RPMI7951 (cell line): ENCODE measurements at places on chromosomes 7 and 10. TPM values are rescaled to one million over a fixed set of nuclear protein-coding genes. Genes with fewer than 3 reads are reported as not detected.

Gene CRHR2
- total RNA-seq, result not detected in 2 replicates

Gene ZNF488
- total RNA-seq, result 0.10 and 0.12 TPM in 2 replicates

Gene PRKAR2B
- total RNA-seq, result 3.3 and 3.7 TPM in 2 replicates

Gene A1CF
- not detected in 2 replicates for total RNA-seq

Gene SNX10
- total RNA-seq, result 19.9 and 31.1 TPM in 2 replicates

Gene FOXP2
- total RNA-seq, result 0.10 TPM in 1 of 2 replicates, not detected in the other

Gene ACBD7
- total RNA-seq, result 6.7 and 7.9 TPM in 2 replicates

Gene AMPH
- total RNA-seq, result 1.4 and 1.7 TPM in 2 replicates

Gene CEP55
- total RNA-seq, result 102 and 132 TPM in 2 replicates

Gene AP5Z1
- 15.7 and 16.3 TPM in 2 replicates for total RNA-seq

Gene HMX2
- 0.10 TPM in 1 of 2 replicates, not detected in the other for total RNA-seq

Gene GBX1
- not detected in 2 replicates for total RNA-seq

Gene PRLHR
- total RNA-seq, result not detected in 2 replicates

Gene RFC2
- total RNA-seq, result 68.5 and 75.1 TPM in 2 replicates

Gene PDE6C
- not detected in 2 replicates for total RNA-seq

Gene VWA2
- total RNA-seq, result not detected in 2 replicates

Gene PTPRZ1
- total RNA-seq, result 4.6 and 10.0 TPM in 2 replicates

Gene CFAP69
- 2.1 and 4.2 TPM in 2 replicates for total RNA-seq

Gene GNAI1
- 2.8 and 5.0 TPM in 2 replicates for total RNA-seq

Gene SMO
- total RNA-seq, result 0.24 and 0.29 TPM in 2 replicates

Gene HPSE2
- total RNA-seq, result 0.59 TPM in 1 of 2 replicates, not detected in the other

Gene EFCAB10
- total RNA-seq, result not detected in 2 replicates

Gene IDI1
- 118 and 163 TPM in 2 replicates for total RNA-seq

Gene GPR26
- under 0.01 TPM in 2 replicates for total RNA-seq

Gene WDFY4
- not detected in 2 replicates for total RNA-seq

Gene BHLHA15
- total RNA-seq, result 0.36 TPM in 1 of 2 replicates, not detected in the other

Gene OR2A42
- total RNA-seq, result 0.12 TPM in 1 of 2 replicates, not detected in the other

Gene AKR1D1
- total RNA-seq, result not detected in 2 replicates

Gene POU6F2
- total RNA-seq, result not detected in 2 replicates

Gene AOAH
- total RNA-seq, result not detected in 2 replicates

Gene FLNC
- total RNA-seq, result 6.7 and 11.2 TPM in 2 replicates

Gene AZGP1
- 2.1 and 2.2 TPM in 2 replicates for total RNA-seq

Gene VPS37D
- 2.0 and 2.1 TPM in 2 replicates for total RNA-seq

Gene IDI2
- total RNA-seq, result not detected in 2 replicates

Gene LRRC17
- 48.8 and 54.3 TPM in 2 replicates for total RNA-seq

Gene SPOCK2
- 0.10 and 0.72 TPM in 2 replicates for total RNA-seq

Gene CALCR
- total RNA-seq, result not detected in 2 replicates

Gene GHRHR
- total RNA-seq, result not detected in 2 replicates

Gene IFIT1B
- not detected in 2 replicates for total RNA-seq

Gene CALHM1
- not detected in 2 replicates for total RNA-seq

Gene LBX1
- not detected in 2 replicates for total RNA-seq

Gene SEMA4G
- 0.49 and 0.84 TPM in 2 replicates for total RNA-seq

Gene SPDYE2B
- not detected in 2 replicates for total RNA-seq

Gene UNC5B
- total RNA-seq, result 19.3 and 25.3 TPM in 2 replicates

Gene EMX2
- total RNA-seq, result not detected in 2 replicates

Gene SLC26A3
- not detected in 2 replicates for total RNA-seq

Gene JCAD
- 0.49 and 1.2 TPM in 2 replicates for total RNA-seq

Gene UCN3
- not detected in 2 replicates for total RNA-seq

Gene ABI1
- 69.0 and 70.9 TPM in 2 replicates for total RNA-seq

Gene TUBB8
- not detected in 2 replicates for total RNA-seq

Gene AGAP9
- total RNA-seq, result 2.0 and 3.0 TPM in 2 replicates

Gene ACSM6
- not detected in 2 replicates for total RNA-seq
